CD4-positive, alpha-beta T cell treated with Interleukin-17A for 4 hours (primary cell): ENCODE measurements at places on chromosomes 1 and 21.

DNA sequence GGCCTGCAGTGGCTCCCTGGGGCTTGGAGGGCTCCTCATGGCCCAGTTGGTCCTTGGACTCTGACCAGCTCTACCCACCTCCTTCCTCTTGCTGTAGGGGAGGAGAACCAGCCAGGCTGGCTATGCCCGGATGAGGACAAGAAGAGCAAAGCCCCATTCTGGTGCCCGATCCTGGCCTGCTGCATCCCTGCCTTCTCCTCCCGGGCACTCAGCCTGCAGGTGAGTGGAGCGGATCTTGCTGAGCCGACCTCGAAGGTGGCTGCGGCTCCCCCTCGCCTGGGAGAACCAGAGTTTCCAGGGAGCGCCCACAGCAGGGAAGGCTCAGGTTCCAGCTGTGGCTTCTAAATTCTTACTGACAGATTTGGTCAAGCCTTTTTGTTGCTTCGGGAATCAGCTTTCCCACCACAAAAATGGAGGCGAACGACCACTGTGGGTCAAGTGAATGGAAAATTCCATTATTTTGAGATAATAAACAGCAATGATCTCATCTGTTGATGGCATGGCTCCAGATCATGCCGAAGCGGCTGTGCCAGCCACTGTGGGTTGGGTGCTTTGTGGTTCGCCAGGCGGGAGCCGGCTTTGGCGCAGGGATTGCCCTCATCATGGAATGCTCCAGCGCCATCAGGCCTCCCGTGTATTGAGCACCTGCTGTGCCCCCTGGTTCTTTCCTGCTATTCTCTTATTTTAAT, 106.5 kb upstream of the ACTL8 start:
- no peak for DNase-seq

DNA sequence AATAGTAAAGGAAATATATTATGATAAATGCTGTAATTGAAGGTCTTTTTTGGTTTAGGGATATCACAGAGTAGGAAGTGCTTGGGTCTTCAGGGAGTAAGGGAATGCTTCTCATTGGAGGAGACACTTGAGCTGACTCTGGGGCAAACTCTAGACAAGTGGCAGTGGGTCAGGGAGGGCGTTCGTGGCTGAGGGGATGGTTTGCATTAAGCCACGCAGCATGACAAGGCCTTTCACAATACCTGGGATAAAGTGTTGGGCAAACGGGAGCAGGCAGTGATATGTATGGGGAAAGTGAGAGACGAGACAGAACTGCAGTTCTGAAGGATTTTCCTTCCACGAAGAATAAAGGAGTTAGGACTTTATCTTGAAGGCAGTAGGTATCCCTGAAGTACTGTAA, 109.0 kb downstream of the PATJ start:
- no peak for DNase-seq

- no peak for DNase-seq
Observed at GRCh38 chr1:165153182-165153581, 203.3 kb downstream of the LMX1A start.

GRCh38 chr1:43913666-43914360, 19.8 kb upstream of the ARTN start:
- no peak for DNase-seq

GRCh38 chr1:37883671-37884070, 24.3 kb upstream of the MTF1 start:
- DNase-seq = no peak
